ENCODE measurements at places on chromosomes 4 and X.

DNA sequence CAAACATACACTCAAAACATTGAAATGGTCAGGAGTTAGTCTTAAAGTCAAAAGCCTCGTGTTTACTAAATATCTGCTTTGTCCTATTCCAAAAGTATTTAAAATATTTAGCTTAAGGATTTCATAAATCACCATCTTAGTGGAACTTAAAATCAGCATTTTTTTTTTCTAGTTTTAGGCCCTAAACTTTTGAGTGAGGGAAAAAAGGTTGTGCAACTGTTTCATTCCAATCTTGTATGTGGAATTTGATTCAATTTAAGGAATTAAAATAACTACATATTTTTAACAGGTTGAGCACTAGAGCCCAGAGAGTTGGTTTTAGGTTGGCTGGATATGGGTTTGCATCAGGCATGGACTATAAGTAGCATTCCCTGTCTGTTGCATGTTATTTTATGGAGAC lies 35.7 kb upstream of the ANK2 start:
- DNase-seq = no peak

DNA sequence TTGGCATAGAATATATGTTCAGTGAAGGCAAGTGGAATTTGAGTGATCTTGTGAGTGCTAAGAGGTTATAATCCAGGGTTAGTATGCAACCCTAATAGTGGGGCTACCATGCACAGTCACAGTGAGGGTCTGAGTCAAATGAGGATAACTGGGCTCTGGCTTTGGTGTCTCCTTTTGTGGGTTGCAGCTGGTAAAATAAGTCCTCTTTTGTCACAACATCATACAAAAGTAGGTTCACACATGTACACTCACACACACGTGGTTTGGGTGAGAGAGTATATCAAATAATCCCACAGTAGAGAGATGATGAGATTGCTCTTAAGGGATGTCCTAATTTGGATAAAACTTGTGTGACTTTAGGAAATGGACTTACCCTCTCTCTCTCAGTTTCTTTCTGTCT lies 79.6 kb upstream of the EOLA2 start:
- no peak for DNase-seq

GRCh38 chr4:80259817-80260216 lies 6.6 kb upstream of the FGF5 start:
- DNase-seq = no peak

- no peak for DNase-seq
Observed at GRCh38 chr4:172726001-172726423, 442.6 kb upstream of the GALNT7 start.

DNA sequence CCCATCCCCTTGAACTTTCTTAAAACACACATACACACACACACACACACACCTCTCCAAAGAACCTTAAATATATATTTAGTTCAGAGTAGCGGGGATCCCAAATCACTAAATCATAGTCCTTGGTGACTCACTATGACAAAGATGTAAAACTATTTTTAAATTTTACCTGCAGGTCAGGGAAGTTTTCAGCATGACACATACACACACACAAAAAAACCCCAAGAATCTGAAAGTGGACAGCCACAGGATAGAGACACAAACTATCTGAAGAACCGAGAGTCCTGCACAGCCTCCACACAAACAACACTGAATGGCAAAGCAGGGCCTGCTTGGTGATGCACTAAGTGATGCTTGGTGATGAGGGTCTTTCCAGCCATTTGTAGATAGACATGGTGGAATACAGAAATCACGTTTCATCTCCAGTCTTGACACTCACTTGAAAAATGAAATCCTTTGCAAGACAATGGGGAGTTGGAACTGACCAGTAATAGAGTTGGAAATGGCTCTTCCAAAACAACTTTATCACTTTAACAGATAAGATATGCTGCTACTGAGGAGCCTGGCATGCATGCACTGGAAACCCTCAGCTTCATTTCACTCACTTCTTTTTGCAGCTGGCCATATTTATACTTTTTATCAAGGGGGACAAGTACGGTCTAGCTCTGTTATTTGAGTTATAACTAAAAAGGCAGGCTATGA lies 307.3 kb downstream of the RAPGEF2 start:
- DNase-seq = no peak

- DNase-seq = no peak
Observed at GRCh38 chrX:48531358-48531959, 8.1 kb upstream of the TBC1D25 start.

GRCh38 chr4:33998291-33998690 lies 2246.0 kb downstream of the ARAP2 start:
- no peak for DNase-seq

DNA sequence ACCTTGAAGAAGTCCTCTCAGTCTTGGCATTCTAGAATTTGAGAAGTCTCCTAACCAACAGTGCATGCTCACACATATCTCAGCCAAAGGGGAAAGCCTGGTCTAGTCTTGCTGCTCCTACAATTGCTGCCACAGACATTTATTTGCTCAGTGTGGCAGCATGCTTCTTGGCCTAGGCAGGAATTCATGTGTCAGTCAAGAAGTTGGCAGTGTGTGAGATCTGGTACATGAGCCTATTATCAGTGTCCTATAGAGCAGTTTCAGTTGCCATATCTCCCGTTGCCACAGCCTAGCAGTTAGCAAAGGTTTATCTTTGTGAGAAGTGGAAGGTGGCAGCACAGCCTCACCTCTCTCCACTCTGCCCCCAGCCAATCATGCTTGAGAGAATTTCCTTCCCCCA lies 176.9 kb upstream of the ARHGEF9 start:
- no peak for DNase-seq

DNA sequence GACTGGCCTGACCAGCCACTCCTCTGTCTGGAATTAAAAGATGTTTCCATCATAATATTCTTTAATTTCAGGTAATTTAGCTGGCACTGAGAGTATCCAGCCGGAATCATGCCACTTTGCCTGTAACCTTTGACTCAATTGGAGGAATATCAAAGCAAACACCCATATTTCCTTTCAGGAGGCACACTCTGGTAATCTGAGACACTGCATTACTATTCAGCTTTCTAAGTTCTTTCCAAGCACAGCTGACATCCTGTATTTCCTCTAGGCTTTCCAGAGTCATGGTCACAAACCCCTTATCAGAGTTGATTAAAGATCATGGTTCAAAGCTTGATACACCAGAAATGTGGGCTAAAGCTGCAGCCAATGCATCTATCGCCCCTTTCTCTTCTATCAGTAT lies 29.3 kb downstream of the INTS12 start:
- no peak for DNase-seq

GRCh38 chrX:38937400-38937799 lies 136.1 kb downstream of the MID1IP1 start:
- no peak for DNase-seq

- DNase-seq = no peak
Observed at GRCh38 chr4:101807351-101807750, 16.8 kb downstream of the BANK1 start.

- no peak for DNase-seq
Observed at GRCh38 chr4:163042306-163042705, 124.4 kb downstream of the NAF1 start.

GRCh38 chr4:184885602-184886001 lies 59.8 kb upstream of the ACSL1 start:
- DNase-seq = no peak

DNA sequence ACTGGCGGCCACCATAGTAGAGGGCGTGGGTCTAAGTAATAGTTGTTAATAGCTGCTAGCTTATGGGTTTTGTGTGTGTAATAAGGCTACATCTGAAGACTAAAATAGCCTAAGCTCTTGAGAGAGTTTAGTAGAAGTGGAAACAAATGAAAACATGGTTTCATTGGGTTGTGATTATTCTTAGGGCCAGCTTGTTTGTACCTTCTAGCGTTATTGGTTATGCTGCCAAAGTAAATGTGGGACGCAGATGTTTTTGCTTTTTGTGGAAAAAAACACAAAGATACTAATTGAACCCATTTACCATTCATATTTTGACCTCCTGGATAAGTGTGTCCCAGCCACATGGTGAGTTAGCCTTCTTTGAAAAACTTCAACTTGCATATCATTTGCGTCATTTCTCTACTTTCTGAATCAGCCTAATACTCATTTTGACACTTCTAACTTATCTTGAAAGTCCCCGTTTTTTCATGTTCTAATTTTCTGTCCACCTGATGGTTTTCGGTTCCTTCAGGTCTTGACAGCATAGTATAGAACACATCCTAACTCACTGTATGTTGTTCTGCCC lies 305.3 kb downstream of the FRMPD4 start:
- no peak for DNase-seq

DNA sequence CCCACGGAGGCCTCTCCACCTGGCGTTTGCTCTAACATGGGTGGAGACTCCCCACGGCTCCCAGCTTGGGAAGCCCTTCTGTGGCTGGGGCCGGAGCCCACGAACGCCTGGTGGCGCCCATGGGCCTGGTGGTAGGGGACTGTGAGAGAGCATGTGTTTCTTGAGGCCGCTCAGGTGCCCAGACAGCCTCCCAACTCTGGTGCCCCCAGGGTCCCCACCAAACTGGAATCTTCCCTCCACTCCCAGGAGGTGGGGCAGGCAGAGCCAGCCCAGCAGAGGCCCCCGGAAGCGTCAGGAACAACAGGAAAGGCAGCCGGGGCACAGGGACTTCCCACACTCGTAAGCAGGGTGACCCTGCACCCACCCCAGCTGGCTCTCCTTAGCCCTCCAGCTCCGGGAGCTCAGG lies 33.3 kb upstream of the FGFR3 start:
- DNase-seq = no peak

- DNase-seq = no peak
Observed at GRCh38 chr4:79922011-79922410, 151.0 kb downstream of the ANTXR2 start.

- no peak for DNase-seq
Observed at GRCh38 chrX:149909324-149910177, 19.8 kb upstream of the HSFX4 start.

DNA sequence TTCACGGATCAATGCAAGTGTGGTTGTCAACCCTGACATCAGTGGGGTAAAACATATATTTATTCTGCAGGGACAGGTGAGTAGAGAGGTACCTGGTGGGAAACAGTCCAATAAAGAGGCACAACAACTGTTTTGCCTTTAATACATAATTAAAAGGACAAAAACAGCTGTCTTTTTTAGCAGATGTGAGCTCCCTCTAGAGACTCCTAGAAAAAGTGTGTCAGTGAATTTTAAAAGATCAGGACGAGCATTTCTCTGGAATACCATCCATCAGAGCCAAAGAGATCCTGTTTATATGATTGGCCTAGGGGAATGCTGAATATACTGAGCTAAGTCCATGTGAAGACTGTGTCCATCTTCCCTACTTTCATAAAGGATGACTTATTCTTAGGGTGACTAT lies 58.3 kb downstream of the TMEM144 start:
- DNase-seq = no peak

GRCh38 chrX:150486011-150486410 lies 82.4 kb upstream of the MTM1 start:
- DNase-seq = peak; percentile 15

DNA sequence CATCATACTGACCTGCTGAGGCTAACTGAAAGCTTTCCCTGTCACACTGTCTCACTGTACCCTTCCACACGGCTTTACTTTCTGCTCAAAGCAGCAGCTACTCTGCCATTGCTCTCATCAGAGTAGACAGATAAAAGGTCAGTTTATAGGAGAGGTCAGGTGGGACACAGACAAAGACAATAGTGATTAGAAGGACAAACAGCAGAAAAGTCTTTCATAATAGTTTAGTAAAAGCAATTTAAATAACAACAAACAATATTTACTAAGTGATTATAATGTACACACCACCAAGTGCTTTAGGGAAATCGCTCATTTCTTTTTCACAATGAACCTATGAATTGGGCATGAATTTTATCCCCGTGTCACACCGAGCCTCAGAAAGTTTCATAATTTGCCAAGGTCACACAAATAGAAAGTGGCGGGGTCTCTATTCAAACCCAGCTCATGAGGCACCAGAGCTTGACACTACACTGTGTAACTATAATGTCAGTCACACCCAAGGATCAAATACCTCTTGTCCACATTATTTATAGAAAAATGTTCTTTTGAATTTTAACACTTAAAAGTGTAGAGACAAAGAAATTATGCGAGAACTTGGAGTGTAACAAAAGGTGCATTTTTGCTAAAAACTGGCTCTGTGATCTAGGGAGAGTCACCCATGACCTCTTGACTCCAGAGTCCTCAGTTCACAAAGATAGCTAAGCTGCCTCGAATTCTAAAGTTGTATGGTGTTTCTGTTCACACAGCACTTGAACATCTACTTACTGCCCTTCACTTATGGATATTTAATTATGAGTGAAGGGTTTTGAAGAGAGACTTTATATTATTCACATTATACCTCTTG lies 24.5 kb upstream of the SORBS2 start:
- no peak for DNase-seq

DNA sequence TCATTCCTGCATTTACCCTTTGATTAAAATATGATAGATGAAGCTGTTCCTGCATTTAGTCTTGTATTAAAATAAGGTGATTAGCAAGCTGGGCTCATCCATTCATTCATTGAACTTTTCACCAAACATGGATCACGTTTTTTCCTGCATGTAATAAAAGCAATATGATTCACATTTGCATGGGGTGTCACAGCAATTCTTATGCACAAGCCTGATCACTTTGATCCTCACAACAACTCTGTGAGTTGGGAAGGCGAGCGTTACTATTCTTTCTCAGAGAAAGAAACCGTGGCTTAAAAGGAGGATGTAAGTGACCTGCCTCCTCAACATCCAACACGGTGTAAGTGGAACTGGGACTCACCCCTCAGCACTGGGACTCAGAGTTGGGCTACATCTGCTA lies 20.0 kb downstream of the CHRNA9 start:
- DNase-seq = no peak

DNA sequence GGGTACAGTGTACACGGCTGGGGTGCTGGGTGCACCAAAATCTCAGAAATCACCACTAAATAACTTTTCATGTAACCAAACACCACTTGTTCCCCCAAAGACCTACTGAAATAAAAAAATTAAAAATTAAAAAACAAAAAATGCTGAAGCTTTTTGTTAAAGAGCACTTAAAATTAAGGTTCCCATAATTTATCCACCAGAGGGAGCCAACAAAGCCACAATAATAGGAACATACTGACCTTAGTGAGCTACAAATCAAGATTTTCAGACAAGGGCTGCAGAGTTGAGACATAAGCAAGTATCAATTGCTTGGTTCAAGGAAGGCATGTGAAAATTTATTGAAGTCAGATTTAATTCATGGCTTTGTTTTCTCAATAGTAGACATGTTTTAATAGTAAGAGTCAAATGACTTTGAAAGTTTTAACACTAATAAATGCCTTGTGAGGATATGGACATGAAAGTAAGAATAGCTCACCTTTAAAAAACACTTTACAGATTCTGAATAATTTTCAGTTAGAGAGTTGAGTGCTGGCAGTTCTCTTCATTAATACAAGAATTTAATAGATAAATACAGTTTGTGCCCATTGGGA lies 43.0 kb upstream of the SCOC start:
- DNase-seq = no peak

Data from GDM1 (cell line).